ENCODE measurements at places on chromosomes 6 and 20.

- DNase-seq: no peak
Observed at GRCh38 chr20:10167040-10167439, 51.6 kb upstream of the SNAP25 start.

GRCh38 chr6:111038534-111039252, 48.6 kb upstream of the SLC16A10 start:
- DNase-seq: no peak

GRCh38 chr20:47249913-47250312, 106.6 kb downstream of the ZMYND8 start:
- no peak for DNase-seq

- DNase-seq: peak; percentile 89
Observed at GRCh38 chr6:149565527-149566409, at the start of gene GINM1. Gene GINM1, plus strand, starts transcription at chr6:149566375. Its CDS starts 40 bp downstream, at chr6:149566415.

DNA sequence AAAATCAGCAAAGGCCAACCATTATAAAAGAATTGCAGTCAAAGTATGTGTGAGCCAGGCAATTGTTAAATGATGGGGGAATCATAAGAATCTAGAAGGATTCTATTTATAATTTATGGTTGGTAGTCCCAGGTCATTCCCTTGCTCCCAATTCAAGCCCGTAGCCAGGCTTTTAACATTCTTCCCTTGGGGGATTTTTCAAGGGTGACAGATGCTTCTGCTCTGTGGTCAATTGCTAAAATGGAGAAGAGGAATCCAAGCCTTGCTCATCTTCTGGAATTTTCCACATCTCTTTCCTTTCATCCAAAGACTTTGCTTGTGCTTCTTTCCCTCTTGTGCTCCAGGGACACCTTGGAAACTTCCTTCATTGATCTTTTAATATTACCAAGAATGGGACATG, 18.0 kb upstream of the BCAS1 start:
- no peak for DNase-seq

DNA sequence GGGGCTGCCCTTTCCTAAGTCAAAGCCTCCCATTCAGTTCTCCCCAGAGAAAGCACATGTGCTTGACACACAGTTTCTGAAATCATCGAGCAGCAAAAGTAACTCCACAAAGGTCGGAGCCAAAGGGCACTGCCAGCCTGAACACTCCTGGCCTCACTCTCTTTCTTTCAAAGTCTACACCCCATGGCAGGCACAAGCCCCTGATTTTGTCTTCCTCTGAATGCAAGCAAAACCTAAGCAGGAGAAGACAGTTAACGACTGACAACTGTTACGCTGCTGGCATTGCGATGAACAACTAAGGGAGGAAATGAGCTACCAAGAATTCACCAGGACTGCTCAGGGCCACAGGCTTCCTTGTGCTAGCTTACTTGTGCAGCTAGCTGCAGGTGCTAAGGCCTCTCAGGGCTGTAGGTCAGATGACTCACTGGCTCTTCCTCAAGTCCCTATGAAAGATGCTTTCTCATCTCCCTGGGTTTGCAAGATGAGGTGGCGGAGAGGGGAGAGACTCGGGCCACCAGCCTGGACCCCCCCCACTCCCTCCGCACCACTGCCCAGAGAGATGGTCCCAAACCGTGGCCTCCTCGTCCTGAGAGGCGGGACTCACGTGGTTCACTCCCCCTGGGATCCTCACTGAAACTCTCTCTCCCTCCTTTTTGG, 208.2 kb downstream of the DLL1 start:
- no peak for DNase-seq

GRCh38 chr6:16712931-16713484, 48.3 kb downstream of the ATXN1 start:
- no peak for DNase-seq

DNA sequence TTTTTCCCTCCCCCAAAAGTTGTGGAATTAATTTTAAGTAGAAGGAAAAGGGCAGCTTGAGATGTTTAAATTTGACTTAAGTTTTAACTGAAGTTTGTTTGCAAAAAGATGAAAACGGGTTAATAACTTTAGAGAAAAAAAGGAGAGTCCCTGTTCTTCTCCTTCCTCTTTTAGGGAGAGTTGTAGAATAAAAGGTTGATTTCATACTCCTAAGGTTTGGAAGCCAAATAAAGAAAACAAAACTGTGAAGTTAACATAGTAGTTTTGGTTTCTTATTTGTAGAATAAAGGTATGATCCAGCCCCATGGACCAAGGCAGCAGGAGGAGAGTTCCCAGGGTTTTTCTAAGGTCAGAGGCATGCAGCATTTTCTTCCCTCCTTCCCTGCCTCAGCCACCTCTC, 33.4 kb downstream of the FOXO3 start:
- no peak for DNase-seq

DNA sequence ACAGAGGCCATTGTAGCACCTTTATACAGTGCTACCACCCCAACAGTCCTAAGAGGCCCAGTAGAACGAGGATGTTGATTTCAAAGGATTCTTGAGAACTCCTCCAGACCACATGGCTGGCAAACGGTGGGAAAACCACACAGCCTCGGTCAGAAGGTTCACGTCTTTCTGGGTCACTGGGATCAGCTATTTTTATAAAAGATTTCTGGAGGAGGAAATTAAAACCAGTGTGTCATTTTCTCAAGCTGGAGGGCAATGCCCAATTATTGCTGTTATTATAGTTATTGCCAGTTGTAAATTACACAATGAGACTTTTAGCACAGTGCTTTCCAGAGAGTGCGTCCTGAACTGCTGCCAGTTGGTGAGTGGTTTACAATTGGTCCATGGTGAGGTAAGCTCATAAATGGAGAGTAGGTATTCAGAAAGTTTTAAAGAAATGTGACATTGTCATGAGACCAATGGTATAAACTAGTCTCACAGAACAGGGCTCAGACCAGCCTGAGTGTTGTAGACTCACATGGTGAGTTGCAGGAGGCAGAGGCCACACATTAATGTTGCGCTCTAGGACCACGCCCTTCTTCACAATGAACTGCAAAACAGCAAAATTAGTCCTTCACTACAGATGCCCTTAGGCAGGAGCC, 8.4 kb upstream of the PPP1R14C start:
- DNase-seq: peak; percentile 95

GRCh38 chr6:137805622-137806021, 61.4 kb upstream of the TNFAIP3 start:
- DNase-seq: no peak

- no peak for DNase-seq
Observed at GRCh38 chr20:46946181-46946624, 51.6 kb downstream of the EYA2 start.

DNA sequence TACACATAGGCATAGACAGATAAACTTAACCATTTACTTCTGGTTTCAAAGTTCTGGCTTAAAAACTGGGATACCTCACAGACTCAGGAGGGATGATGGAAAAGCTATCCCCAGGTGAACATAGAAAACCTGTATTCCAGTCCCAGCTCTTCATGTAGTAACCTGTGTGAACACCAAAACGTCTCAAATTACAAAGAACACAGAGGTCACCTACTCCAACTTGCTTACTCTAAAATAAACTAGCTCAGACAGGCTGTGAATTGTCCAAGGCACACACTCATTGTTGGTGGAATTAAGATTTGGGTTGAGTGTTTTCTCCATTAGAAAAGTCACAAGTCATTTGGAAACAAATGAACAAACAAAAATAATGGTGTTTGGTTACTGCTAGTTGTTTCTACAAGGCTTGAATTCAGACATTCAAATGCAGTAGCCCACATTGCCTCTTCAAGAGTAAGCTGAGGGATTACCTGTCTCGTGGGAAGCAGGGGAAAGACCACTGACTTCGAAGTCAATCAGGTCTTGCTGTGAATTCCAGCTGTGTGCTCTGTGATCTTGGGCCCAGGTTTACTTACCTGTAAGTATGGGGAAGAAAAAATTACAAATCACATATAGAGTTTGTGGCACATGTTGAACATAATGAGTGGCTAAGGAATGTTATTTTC, 48.2 kb upstream of the LRRC1 start:
- DNase-seq: peak; percentile 90

GRCh38 chr6:12099623-12100338, 87.7 kb downstream of the HIVEP1 start:
- no peak for DNase-seq

DNA sequence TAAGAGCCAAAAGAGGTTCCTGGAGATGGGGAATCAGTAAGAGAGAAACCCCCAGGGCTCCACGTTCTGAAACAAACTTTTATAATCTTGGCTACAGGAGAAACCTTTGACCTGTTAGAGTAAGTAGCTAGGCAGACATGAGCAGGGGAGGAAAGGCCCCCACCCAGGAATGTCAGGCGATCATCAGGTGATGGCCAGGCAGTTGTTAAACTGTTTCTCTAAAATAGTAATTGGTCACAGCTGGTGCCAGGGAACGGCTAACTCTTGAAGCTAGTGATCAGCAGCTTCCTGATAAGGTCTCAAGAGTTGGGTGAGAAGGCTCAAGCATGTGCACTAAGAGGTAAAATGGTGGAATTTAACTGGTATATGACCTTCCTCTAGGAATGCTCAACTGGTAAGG, 263.8 kb downstream of the HDGFL1 start:
- DNase-seq: no peak

- DNase-seq: no peak
Observed at GRCh38 chr6:14280006-14280510, 162.5 kb downstream of the CD83 start.

DNA sequence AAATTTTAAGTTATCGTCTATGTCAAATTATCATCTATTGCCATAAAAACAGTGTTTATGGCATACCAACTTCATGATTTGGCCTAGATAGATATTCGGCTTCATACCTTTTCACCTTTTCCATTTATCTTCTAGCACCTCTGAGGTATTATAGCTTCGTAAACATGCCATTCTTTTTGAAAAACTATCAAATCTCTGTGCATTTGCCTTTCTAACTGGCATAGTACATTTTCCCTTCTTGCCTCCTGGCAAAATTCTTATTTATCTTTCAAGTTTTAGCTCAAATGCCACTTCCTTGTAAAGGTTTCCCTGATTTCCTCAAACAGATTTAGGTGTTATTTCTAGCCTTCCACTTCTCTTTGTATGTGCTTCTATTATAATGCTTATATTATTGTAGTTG, 7.0 kb upstream of the REV3L start:
- DNase-seq: no peak

DNA sequence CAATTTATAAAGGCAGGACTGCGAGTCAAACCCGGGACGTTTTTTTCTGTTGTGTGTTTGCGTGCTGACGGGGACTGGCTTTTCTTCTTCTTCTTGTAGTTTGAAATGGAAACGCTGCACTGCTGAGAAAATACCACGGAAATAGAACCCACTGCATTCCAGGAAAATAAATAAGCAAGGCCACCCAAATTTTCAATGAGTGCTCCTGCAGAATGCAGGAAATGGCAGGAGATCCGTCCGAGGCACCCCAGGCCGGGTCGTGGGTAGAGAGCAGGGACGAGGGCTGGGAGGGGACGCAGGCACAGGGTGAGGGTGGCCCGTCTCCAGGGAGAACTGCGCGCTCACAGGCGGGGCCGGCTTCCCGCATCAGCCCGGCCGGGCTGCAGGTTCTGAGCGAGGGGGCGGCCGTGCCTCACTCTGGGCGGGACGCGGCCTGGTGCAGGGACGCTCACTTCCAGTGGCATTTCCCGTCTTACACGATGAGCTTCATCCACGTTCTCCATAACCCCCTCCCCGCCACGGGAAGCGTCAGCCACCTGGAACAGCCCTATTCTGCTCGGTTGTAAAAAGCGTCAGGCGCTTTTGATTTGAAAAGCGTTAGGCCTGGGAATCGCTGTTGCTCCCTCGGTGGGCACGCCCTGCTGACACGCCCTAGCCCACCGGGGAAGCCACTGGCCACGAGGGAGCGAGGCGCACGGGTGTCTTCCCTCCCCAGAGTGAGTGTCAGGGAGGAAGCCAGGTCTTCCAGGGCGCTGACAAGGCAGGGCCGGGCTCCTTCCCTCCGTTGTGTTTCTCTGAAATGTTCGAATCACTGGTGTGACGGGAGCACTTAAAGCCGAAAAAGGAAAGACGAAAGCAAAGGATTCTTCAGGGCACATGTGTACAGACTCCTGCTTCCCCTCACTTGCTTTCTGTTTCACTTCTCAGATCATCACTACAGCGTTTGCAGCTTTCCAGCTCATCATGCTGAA, 17.9 kb upstream of the EXOC2 start:
- DNase-seq: no peak

DNA sequence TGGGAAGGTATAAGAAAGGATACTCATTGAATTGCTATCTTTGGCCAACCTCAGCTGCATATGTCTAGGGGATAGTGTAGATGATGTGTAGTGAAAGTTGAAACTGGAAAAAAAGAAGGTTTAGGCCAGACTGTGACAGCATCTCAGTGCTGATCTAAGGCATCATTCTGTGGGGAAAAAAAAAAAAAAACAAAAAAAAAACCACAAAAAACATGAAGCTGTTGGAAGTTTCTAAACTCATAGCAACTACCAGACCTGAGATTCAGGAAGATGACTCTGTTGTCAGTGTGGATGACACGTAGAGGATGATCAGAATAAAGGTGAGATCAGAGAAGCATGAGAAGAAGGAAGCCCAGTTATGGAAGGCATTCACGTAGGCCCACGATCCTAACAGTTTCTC, 100.8 kb upstream of the CNKSR3 start:
- no peak for DNase-seq
